Activated naive CD4-positive, alpha-beta T cell treated with anti-CD3 and anti-CD28 coated beads, Interleukin-2, amount 10 ng/mL, durations not matched to agents 7 days and 5 days (primary cell): ENCODE measurements at places on chromosomes 11 and 22.

- peak; percentile 70 for DNase-seq
Measured at GRCh38 chr11:67439321-67440228, 2.1 kb upstream of the PTPRCAP start.

- DNase-seq, result no peak
Measured at GRCh38 chr11:134844838-134845237, 432.8 kb upstream of the B3GAT1 start.

DNA sequence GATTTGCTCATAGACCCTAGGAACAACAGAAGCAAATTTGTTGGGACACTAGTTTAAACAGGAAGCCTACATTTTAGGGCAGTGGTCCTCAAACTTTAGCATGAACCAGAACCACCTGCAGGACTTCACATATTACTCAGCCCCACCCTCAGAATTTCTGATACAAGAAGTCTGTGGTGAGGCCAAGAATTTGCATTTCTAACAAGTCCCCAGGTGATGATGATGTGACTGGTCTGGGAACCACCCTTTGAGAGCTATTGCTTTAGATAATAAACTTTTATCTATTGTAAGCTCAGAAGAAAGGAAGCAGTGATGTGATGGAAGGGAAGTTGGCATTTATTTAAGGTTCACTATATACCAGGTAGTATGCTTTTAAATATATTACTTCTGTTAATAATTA lies 194.0 kb downstream of the FAM181B start:
- no peak for DNase-seq

DNA sequence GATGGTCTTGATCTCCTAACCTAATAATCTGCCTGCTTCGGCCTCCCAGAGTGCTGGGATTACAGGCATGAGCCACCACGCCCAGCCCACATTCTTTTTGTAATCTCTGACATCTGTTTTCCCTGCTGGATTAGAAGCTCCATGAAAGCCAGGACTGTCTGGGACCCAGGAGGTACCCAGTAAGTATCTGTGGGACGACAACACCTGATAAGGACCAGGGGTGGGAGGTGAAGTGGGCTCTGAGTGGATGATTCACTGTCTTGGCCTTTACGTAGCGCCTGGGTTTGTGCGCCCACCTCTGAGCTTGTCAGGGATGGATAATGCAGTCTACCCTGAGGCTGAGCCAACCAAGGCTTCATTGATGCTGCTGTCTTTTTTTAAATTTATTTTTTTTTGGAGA lies 118.8 kb downstream of the ABTB2 start:
- no peak for DNase-seq

GRCh38 chr11:71283971-71284441 lies 31.6 kb upstream of the SHANK2 start:
- DNase-seq, result no peak

GRCh38 chr11:97414801-97415200 lies 1025.0 kb downstream of the JRKL start:
- DNase-seq, result no peak

- DNase-seq, result no peak
Measured at GRCh38 chr22:39655004-39655579, 84.5 kb downstream of the CACNA1I start.

DNA sequence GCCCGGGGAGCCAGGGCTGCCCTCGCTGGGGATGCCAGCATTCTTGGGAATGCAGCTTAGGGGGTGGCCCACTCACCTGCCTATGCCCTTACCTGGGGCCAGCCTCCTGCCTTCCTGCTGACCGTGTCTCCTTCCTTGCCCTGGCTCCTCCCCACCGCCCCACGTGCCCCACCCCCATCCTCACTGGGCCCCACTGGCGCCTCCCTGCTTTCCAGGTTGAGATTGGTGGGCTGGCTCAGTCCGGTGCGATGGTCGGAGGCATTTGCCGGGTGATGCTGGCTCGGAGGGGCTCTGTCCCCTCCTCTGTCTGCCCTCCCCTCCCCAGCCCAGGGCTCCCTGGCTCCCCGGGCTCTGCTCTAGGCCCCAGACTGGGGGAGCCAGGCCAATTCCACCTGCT lies 34.1 kb upstream of the GRAMD4 start:
- no peak for DNase-seq

GRCh38 chr22:49703990-49704344 lies 123.7 kb downstream of the BRD1 start:
- DNase-seq, result no peak

DNA sequence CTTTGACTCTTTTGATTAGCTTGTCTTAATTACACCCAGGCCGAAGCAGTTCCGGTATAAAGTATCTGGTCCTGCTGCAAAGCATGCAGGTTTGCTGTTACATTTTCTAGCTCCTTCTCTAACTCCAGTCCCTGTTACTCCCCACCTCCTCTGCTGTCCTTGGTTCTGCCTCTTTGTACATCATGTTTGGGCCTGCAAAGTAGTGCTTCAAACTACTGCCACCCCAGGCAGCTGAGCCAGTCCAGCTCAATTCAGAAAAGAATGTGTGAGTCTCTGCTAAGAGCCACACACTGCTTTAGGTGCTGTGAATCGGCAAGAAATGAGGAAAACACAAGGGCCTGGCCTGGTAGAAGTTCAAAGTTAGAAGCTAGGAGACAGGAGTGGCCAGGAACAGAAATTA lies 136.0 kb downstream of the SERGEF start:
- no peak for DNase-seq

- no peak for DNase-seq
Measured at GRCh38 chr11:66056501-66056900, 4.3 kb downstream of the SF3B2 start.

- DNase-seq, result no peak
Measured at GRCh38 chr11:94152678-94153065, 24.0 kb downstream of the PANX1 start.

DNA sequence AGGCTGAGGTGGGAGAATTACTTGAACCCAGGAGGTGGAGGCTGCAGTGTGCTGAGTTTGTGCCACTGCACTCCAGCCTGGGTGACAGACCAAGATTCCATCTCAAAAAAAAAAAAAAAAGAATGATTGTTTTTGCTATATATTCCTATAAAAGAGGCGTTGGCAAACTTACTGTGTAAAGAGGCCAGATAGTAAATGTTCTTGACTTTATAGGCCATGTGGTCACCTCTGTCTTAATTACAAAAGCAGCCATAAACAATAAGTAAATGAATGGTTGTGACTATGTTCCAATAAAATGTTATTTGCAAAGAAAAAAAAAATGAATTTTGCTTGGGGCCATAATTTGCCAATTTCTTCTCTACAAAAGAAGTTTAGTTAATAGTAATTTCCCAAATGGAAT lies 12.3 kb downstream of the ATM start:
- DNase-seq, result no peak

- no peak for DNase-seq
Measured at GRCh38 chr11:114275280-114275679, 20.9 kb upstream of the NNMT start.

- DNase-seq, result peak; percentile 26
Measured at GRCh38 chr22:37233751-37234631, 10.1 kb downstream of the RAC2 start.

- no peak for DNase-seq
Measured at GRCh38 chr11:85182441-85183387, 444.4 kb downstream of the DLG2 start.
